Naive B cell (primary cell): ENCODE measurements at places on chromosomes 2 and 18.

- no peak for DNase-seq
Measured at GRCh38 chr2:78202366-78202765, 680.2 kb upstream of the LRRTM4 start.

DNA sequence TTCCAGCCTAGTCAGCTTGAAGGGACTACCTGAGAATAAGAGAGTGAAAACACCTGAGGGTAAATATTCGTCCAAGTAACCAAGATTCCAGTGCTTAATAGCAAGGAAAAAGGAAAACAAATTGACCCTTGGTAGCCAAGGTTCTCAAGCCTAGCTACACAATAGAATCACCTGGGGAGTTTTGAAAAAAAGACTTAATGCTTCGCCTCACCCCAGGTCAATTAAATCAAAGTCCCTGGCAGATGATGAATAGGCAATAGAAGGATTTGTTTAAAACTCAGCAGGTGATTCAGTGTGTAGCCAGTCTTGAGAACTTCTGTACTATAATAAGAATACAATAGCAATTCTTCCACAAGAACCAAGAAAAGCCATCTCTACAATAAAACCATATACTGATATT lies 500.2 kb downstream of the XIRP2 start:
- no peak for DNase-seq

DNA sequence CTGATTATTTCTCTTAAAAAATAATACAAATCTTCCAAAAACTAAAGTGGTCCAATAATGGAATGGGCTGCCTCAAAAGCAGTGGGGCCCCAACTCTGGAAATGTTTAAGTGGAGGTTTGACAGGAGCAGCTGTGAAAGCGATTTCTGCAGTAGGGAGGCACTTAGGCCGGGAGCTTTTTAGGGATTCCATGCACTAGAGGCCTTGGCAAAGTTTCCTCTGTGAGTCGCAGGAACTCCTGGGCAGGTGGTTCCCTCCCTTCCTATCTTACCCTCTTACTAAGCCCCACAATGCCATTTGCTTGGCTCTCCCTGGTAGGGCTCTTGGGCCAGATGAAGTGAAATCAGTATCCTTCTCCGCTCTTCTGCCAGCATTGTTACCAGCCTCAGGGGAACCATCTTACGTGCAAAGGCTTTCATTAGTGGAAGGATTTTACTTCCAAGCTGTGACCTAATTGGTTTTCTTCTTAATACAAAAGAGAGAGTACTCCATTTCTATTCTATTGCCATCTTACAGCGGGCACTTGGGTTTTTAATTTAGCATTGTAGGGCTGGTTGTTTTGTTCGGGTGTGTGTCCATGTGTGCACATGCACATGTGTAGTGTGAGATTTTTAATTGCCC lies 34.3 kb upstream of the C18orf32 start:
- DNase-seq: no peak

DNA sequence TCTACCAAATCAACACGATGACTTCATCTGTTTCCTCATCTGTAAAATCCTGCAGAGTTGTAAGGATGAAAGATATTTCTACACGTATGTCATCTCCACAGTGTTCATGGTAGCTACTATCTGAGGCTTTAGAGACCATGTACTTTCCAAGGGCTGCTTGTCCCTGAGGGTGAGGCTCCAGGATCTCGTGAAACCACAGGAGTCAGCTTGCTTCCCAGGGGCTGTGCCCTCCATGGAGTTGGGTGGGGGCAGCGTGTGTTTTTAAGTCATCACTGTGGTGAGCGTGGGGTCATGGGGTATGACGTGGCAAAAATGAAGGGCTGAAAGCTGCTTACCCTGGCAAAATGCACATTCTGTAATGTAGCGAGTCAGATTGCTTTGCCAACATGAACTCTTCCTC lies 81.6 kb downstream of the ASAP2 start:
- no peak for DNase-seq
